ENCODE measurements at places on chromosomes 2 and 18.

- DNase-seq: no peak
Observed at GRCh38 chr2:4828682-4829374, 863.4 kb upstream of the SOX11 start.

DNA sequence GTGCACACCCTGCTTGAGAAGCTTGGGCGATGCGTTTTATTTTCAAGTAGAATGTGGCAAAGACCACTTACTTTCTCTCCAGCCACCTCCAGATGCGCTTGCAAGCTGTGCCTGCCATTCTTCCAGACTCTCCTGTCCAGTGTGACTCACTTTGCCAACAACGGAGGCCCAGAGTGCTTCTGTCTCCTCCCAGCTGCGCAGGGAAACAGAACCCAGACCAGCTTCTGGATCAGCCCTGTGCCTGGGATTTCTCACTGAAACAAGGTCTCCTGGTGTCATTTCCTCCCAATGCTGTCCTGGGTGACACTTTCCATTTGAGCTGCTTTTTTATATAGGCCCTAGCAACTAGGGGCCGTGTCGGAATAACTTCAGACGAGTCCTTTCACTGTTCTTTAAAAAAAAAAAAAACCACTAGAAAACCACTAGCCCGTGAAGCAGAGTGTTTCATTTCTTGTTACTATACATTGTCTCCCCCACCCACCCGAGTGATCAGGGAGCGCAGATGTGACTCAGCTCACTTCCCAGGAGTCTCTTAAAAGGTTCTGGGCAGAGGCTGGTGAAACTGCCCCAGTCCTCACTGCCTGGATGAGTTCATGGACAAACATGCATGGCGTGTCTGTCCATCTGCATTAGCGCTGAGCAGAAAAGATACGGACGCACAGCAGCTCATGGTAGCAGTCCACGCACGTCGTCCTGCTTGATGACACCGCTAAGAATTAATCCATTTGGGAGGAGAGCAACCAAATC is 25.3 kb upstream of the RPL31 start:
- DNase-seq: no peak

- DNase-seq: no peak
Observed at GRCh38 chr2:58545300-58546280, 304.5 kb upstream of the FANCL start.

DNA sequence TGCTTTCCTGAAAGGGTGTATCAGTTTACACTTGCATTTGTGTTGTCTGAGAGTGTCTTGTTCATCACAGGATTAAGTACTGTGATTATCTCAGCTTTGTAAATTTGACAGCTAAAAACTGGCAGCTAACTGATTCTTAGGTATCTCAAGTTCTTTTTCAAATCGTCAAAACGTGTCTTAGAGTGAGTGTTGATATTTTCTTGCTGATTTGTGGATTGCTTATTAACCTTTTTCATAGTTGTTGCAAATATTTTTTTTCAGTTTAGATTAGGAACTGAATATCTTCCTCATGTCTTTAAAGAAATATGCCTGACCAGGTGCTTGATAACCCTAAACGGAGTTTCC is 41.9 kb downstream of the LRRFIP1 start:
- DNase-seq: no peak

DNA sequence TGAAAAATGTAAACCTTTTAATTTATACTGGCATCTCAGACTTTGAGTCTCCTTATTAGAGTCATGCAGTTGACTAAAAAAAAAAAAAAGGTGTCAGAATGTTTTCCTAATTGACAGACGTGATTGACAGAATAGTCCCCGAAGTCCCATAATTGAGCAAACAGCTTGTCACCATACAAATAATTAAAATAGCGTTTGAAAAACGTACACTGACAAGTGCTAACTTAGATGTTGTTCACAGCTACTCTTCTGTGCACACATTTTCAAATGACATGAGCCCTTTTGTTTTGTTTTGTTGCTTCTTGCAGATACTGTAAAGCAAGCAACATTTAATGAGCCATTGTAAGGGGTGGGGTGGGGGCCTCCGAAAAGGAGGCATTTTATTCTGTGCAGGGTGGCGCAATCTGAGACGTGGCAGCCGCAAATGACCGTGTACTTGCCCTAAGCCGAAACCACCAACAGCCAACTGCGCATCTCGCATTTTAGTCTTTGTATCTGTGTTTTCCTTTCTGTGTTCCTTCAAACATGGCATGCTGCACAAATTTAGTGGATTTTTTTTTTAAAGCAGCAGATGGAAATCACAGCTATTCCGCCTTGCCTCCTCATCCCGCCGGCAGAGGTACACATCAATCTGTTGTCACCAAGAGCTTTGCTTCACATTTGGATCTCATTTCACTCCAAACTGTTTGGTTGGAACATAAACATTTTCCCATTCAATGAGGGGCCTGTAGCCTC is 52.4 kb downstream of the LPIN1 start:
- DNase-seq: no peak

DNA sequence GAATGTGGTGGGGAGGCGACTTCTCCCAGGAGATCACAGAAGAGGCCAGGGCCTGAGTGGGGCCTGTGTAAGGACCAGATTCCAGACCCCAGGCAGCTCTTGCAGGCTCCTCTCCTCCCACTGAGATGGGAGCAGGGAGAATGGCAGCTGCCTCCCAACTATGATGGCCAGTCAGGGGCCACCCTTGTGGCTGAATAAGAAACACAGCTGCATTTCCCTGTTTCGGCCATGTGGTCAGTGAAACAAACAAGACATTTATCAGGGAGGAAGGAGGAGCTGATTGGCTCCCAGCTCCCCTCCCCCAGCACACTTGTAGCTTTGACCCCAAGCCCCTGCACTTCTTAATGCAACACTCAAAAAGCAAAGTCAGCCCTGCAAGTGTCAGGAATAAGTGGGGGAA is 143.5 kb downstream of the CELF4 start:
- no peak for DNase-seq

DNA sequence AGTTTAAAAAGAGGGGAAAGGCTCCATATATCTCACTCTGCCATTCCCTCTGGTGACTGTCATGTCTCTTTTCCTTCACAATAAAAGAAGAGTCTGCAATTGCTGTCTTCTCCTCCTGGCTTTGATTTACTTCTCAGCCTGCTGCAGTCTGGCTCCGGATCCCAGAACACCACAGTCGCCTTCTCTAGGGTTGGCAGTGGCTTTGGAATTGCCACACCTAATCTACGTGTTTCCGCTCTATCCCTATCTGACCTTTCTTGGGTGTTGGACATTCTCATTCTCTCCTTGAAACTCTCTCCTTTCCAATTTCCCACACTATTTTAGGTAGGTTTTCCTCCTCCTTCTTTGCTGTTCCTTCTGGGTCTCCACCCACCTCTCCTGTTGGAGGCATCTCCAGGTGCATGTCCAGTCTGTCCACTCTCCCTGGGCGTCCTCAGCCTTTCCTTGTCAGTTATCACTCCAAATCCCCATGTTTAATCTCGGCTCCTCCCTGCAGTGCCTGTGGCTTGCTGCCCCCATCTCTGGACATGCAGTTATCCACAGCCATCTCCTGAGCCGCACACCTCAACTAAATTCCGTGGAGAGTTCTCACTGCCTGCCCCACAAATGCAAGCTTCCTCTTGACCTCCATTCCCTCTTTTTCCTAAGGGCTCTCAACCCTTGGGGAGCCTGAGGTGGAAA is 112.8 kb downstream of the KCTD1 start:
- no peak for DNase-seq

DNA sequence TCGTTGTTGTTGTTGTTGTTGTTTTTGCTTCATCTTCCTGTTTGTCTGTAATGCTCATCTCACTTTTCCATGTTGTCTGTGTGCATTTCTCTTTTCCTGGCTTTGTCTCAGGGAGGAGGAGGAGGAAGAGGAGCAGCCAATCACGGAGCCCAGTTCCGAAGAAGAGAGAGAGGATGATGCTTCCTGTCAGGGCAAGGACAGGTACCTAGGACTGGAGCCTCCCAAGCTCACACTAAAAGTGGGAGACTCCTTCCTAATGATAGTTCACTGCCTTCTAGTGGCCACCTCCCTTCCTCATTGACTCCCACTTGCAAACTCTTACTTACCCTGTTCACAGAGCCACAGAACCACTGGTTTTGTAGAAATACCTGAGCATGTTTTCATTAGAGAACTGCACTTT is 179.6 kb downstream of the TPGS2 start:
- no peak for DNase-seq

DNA sequence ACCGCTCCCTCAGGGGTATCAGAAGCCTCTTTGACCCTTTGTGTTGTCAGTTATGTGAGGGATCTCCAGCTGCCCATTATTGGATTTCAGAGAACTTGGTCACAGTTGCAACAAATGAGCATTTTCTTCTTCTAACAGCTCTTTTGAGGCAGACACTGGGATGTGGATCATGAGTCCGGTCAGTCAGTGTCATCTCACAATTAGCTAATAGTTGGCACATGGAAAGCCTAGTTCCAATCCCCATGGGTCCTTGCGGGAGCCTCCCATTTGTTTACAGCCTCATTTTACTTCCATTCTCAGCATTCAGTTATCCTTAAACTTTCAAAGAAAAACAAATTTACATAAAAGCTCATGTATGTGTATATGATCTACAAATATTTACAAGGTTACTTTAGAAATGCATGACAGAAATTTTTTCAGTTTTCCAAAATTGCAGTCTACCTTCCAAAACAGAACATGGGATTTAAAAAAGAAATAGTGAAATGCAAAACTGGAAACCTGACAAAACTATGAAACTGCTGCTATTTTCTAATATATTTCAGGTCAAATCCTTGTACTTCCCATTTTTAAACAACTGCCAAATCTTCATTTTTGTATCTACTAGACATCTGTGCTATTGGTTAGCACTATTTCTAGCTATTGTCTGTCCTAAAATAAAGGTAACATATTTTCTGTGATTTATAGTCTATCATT is 547.1 kb upstream of the ZEB2 start:
- DNase-seq: no peak

DNA sequence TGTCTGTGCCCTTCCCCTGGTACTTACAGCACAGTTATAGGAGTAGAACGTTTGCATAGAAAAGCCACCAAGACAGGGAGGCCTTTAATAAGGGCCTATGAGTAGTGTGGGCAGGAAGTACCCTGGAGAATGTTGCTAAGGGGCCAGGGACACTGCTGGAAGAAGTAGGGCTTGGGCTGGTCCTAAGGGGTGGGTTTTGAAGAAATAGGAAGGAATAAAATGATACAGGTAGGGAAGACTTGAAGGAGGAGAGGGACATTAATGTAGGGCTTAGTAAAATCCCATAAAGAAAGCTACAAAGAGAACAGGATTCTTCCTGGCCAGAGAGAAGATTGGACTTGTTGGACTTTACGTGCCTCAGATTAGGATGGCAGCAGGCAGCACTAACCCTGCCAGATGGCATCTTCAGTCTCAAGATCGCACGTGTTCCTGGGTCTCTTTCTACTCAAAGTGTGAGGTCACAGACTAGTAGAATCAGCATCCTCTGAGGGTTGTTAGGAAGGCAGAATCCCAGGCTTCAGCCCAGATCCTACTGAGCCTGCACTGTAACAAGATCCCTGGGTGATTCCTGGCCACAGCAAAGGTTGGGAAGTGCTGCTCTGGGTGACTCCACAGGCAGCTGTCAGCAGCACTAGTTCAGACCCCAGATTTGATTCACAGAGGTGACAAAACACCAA is 39.2 kb downstream of the EPAS1 start:
- no peak for DNase-seq

DNA sequence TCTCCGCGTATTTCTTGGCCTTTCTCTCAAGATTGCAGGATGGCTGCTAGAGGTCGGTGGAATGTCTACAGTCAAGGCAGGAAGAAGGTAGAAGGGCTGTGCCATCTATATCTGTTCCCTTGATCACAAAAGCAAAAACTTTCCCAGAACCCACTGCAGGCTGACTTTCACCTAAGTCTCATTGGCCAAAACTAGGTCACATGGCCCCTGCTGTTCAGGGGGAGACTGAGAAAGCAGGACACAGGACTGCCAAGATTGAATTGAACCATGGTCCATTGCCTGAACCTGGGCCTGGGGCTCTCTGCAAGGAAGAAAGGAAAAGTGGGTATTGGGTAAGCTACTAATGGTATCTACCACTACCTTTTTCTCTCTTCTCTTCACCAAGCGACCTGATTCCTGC is 9.7 kb upstream of the GRP start:
- no peak for DNase-seq

DNA sequence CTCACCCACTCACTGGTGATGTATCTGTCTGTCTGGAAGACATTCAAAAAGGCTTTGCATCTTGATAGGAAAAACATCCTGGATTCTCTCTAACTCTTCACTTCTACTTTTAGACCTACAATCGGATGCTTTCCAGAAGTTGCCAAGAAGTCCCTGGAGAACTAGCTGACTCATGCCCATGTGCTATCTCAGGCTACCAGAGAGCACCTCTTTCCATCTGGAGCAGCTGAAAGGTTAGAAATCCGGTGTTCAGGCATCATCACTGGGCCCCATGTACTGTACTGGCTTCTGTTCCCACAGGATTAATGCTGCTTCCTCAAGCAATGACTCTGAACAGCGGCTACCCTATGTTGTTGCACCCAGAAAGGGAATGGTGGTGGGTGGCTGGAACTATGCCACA is 259.0 kb downstream of the NBAS start:
- no peak for DNase-seq

GRCh38 chr2:20190876-20191713 is 33.8 kb downstream of the SDC1 start:
- DNase-seq: no peak

GRCh38 chr2:121372721-121373353 is 87.8 kb upstream of the TFCP2L1 start:
- DNase-seq: no peak

- no peak for DNase-seq
Observed at GRCh38 chr2:78699696-78700095, 325.8 kb upstream of the REG3G start.

GRCh38 chr2:235026649-235027557 is 75.1 kb downstream of the SH3BP4 start:
- DNase-seq: peak; percentile 90

DNA sequence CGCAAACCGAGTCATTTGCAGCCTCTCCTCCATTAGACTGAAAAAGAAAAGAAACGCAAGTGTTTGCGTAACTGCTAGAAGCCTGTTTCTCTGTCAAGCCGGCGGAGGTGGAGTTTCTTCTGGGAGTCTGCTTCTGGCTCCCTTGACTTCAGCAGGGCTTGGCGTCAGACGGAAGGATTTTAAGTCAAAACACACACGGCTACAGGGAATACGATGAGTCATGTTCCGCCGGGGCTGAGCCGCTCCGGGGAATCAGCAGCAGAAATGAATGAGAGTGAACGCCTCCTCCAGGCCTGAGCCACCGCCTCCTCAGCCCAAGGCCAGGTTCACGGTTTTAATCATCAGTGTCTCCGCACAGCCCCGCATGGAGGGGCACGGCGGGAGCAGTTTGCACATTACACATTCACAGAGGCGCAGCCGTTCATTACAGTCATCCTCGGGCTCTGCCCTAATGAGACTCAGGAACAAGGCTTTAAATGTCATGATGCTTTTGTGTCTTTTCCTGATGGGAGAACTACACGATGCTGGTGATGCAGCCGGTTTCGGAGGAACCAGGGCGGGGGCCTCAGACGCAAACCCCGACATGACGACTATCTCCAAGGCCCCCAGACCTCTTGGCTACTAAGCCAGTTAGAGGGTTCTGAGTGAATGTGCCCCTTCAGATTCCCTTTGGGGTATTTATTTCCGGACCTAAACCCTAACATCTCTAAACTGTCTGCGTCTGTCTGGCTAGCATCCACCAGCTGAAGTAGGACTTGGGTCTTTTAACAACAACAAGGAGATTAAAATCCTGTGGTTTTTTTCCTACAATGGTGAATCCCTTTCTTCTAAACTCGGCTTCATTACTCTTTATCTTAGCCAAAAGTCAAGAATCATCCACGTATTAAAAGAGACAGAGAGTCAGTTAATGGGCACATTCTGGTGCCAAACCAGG is 11.1 kb upstream of the SCG2 start:
- DNase-seq: peak; percentile 75
